ENCODE measurements at places on chromosomes 7 and 10.
A peak's percentile ranks its signal among the peaks of the same experiment; 100 is the strongest.

DNA sequence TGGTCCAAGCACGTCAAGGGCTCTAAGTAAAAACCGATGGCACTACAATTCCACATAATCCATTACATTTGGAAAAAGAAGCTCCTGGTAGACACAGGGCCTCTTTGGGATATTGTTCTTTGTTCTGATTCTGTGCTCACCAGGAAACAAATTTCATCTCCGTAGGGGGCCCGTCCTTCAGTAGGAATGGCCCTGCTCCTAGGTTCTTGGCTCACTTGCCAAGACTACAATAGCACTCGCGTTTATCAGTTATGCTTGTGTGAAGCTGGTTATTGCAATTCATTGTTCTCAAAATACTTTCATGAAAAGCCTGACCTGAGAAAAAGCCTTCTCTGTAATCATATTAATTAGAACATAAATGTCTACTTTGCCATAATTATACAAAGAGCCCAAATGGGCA is 10.3 kb upstream of the ZC3HAV1L start:
- H3K27ac ChIP-seq, result no peak overlapping the region
- H3K27me3 ChIP-seq, result no peaks in the 10 kb centered on the region
- peaks cover 31% of the 10 kb centered on the region for H3K36me3 ChIP-seq
- DNase-seq, result no peak

DNA sequence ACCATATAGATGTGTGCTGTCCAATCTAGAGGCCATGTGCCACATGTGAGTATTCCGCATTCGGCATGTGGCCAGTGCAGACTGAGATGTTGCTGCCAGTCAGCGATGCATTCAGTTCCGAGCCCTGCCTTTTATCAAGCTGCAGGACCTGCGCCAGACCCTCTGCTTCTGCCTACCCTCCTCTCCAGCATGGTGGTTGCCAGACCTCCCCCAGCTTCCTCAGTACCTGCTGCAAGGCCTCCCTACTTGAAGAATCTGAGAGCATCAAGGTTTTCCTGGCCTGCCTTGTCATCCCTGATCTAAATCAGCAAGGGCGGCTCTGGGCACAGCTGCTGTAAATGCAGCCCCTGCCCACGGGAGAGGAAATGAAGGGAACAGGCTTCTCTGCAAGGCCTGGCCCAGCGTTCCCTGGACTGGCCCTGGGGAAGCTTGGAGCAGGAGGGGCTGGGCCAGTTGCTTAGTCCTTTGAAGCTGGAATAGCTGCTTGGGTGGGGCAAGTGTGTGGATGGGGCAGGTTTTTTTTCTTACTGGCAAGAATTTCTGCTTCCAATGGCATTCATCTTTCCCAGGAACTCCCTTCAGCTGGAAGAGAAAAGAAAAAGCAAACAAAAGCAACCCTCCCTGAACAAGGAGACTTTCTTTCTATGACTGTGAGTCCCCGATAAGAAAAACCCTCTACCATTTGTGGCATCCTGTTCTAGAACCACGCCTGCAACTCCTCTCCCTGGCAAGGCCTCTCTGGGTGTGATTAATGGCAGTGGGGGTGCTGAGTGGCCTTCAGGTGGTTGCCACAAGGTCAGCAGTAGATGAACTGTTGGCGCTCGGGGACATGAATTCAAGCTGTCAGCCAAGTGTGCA is 93.0 kb downstream of the NHLRC2 start:
- H3K36me3 ChIP-seq, result no peaks in the 10 kb centered on the region
- no peaks in the 10 kb centered on the region for H3K27me3 ChIP-seq
- peaks cover 29% of the 10 kb centered on the region for H3K4me1 ChIP-seq
- H3K27ac ChIP-seq, result peak overlapping the region; percentile 60
- DNase-seq, result peak; percentile 64
- no peak overlapping the region for H3K4me3 ChIP-seq

GRCh38 chr7:50660040-50660829 is 95.0 kb upstream of the DDC start:
- H3K4me1 ChIP-seq, result no peaks in the 10 kb centered on the region
- no peak overlapping the region for H3K4me3 ChIP-seq
- no peak for DNase-seq
- H3K36me3 ChIP-seq, result peaks cover 2% of the 10 kb centered on the region
- no peaks in the 10 kb centered on the region for H3K27me3 ChIP-seq

GRCh38 chr7:139758388-139758787 is 19.4 kb downstream of the HIPK2 start:
- H3K4me3 ChIP-seq, result no peak overlapping the region
- H3K4me1 ChIP-seq, result peaks cover 12% of the 10 kb centered on the region
- H3K27ac ChIP-seq, result no peak overlapping the region
- H3K36me3 ChIP-seq, result peaks cover 2% of the 10 kb centered on the region
- no peaks in the 10 kb centered on the region for H3K27me3 ChIP-seq
- DNase-seq, result no peak

DNA sequence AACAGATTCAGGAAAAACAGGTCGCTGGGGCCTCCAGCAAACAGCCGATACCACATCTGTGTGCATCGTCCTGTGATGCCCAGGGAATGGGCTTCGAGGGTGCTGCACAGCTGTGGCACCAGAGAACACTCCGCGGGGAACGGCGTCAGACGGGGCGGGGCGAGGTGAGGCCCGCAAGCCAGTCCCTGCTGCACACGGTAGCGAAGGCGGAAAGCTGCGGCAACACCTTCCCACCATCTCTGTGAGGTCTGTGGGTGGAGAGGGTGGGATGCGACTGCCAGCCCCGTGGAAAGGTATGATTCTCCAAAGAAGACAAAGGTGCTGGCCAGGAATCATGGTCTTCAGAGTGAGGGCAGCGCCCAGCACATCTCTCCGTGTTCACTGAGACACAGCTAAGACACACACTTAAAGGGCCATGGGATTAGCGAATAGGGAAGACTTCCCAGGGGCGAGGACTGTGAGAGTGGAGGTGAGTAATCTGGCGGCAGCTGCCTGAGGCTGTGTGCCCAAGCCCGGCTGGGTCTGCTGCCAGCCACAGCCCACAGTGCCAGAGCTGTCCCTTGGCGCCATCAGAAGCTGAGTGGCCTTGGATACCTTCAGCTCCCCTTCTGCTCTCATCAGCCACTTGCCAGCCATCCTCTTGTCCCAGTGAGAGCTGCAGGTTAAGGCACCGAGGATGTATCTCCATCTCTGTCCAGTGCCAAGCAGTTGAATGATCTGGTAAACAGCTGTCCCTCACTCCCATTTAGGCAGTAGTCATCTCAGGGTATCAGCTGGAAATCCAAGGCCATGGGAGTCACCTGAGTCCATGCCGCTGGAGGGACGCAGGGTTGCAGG is 17.6 kb downstream of the PRKAG2 start:
- H3K27ac ChIP-seq, result no peak overlapping the region
- peaks cover 10% of the 10 kb centered on the region for H3K36me3 ChIP-seq
- DNase-seq, result no peak
- H3K4me1 ChIP-seq, result peaks cover 12% of the 10 kb centered on the region
- no peak overlapping the region for H3K4me3 ChIP-seq
- H3K27me3 ChIP-seq, result no peaks in the 10 kb centered on the region

- no peaks in the 10 kb centered on the region for H3K4me1 ChIP-seq
- no peak overlapping the region for H3K4me3 ChIP-seq
- DNase-seq, result no peak
- no peaks in the 10 kb centered on the region for H3K27me3 ChIP-seq
- H3K36me3 ChIP-seq, result no peaks in the 10 kb centered on the region
Observed at GRCh38 chr10:124565565-124566221, 104.1 kb downstream of the LHPP start.

GRCh38 chr7:132764762-132765161 is 188.5 kb upstream of the PLXNA4 start:
- no peaks in the 10 kb centered on the region for H3K4me1 ChIP-seq
- H3K27ac ChIP-seq, result no peak overlapping the region
- H3K36me3 ChIP-seq, result no peaks in the 10 kb centered on the region
- no peak for DNase-seq
- H3K27me3 ChIP-seq, result peaks cover 4% of the 10 kb centered on the region
- H3K4me3 ChIP-seq, result no peak overlapping the region

DNA sequence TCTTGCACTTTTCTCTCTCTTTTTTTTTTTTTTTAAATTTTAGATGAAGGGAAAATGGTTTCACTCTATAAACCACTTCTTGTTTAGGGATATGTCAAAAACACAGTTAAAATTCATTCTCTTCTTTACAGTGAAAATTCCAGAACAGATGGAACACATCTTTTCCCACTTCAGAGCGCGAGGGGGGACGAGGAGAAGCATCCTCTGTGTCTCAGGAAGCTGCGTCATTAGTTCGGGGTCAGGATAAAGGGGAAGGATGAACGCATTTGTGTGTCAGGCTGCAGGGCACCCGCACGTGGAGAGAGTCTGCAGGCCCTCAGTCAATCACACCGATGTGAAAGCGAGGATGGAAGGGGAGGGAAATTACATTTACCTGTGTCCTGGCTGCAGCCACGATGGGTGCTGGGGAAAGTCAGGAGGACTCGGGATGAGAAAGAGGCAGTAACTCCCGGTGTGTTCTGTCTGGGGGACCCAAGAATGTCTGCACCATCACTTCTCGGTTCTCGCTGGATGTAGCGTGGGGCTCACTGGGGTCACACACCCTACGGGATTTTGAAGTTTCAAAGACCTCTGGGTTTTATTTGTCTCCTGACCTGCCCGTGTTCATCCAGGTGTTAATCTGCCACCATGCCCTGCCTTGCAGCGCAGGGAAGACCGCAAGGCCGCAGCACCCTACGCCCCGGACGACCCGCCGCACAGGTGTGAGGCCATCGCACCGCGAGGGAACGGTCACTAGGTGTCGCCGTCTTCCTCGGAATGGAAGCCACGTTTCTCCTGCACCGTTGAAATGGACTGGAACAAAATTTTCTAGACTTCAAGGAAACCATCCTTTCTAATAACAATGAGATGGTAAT is 66.7 kb upstream of the PITRM1 start:
- no peak overlapping the region for H3K4me3 ChIP-seq
- peaks cover 7% of the 10 kb centered on the region for H3K27me3 ChIP-seq

GRCh38 chr10:110239892-110240291 is 32.5 kb downstream of the MXI1 start:
- H3K27ac ChIP-seq, result no peak overlapping the region
- H3K36me3 ChIP-seq, result peaks cover 7% of the 10 kb centered on the region
- no peak for DNase-seq
- no peaks in the 10 kb centered on the region for H3K4me1 ChIP-seq
- no peaks in the 10 kb centered on the region for H3K27me3 ChIP-seq

GRCh38 chr7:117001283-117001682 is 48.0 kb downstream of the ST7 start:
- no peaks in the 10 kb centered on the region for H3K4me1 ChIP-seq
- H3K4me3 ChIP-seq, result no peak overlapping the region
- no peaks in the 10 kb centered on the region for H3K36me3 ChIP-seq

GRCh38 chr10:73717556-73717955 is 19.6 kb upstream of the AGAP5 start:
- no peaks in the 10 kb centered on the region for H3K4me1 ChIP-seq
- H3K36me3 ChIP-seq, result peaks cover 45% of the 10 kb centered on the region
- no peak for DNase-seq
- H3K27me3 ChIP-seq, result no peaks in the 10 kb centered on the region

- no peaks in the 10 kb centered on the region for H3K4me1 ChIP-seq
- H3K4me3 ChIP-seq, result no peak overlapping the region
- no peak overlapping the region for H3K27ac ChIP-seq
- no peaks in the 10 kb centered on the region for H3K36me3 ChIP-seq
- peak; percentile 25 for DNase-seq
Observed at GRCh38 chr7:138752518-138753149, 45.2 kb upstream of the TMEM213 start.

GRCh38 chr7:102193806-102194205 is 92.9 kb upstream of the SH2B2 start:
- H3K4me1 ChIP-seq, result no peaks in the 10 kb centered on the region
- no peaks in the 10 kb centered on the region for H3K27me3 ChIP-seq
- no peak overlapping the region for H3K4me3 ChIP-seq
- no peak overlapping the region for H3K27ac ChIP-seq

DNA sequence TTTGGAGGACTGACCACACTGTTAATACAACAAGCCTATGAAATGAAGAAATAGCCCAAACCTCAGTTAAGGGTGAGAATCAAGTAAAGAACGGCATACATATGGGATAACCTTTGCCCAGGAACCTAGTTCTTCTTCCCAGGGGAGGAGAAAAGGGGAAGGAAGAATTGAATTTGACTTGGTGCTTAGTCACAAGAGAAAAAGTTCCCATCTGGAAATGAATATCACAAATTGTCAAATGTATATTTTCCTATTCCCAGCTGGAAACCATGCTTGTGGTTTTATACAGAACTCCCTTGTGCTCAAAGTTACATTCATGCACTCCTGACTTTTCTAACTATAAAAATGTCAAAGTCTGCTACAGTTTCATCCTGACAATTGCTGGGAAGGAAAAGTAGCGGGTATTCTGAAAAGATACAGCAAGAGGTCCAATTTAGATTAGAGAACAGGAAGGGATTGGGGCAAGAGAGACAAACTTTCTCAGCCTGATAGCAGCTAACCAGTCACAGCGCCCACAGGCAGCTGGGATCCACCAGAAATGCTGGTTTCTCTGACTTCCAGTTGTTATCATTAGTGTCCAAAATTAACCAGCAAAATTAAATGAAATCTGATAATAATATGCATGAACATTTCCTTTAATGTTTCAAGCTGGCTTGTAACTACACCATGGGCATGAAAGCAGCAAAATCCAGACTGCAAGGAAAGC is 18.6 kb upstream of the GSAP start:
- H3K4me1 ChIP-seq, result no peaks in the 10 kb centered on the region
- DNase-seq, result no peak
- H3K4me3 ChIP-seq, result no peak overlapping the region
- H3K27ac ChIP-seq, result no peak overlapping the region
- no peaks in the 10 kb centered on the region for H3K36me3 ChIP-seq
- H3K27me3 ChIP-seq, result no peaks in the 10 kb centered on the region

DNA sequence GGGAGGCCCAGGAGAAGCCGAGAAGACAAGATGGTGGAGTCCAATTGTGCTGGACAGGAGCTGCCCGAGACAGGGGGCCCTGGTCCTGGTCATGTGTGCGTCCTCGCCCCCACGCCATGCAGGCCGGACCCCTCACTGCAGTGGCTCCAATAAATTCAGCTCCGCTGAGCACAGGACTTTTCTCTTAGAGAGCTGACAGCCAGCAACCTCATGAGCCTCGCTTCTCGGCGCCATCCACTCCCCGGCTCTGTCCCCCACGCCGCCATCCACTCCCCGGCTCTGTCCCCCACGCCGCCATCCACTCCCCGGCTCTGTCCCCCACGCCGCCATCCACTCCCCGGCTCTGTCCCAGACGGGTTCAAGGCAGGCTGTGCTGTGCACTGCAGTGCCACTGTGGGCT is 2.8 kb upstream of the UTF1 start:
- no peak overlapping the region for H3K27ac ChIP-seq
- H3K4me1 ChIP-seq, result peaks cover 5% of the 10 kb centered on the region
- no peak for DNase-seq
- H3K4me3 ChIP-seq, result no peak overlapping the region
- peaks cover 42% of the 10 kb centered on the region for H3K27me3 ChIP-seq

- H3K4me3 ChIP-seq, result no peak overlapping the region
- no peak for DNase-seq
- no peaks in the 10 kb centered on the region for H3K4me1 ChIP-seq
- no peaks in the 10 kb centered on the region for H3K36me3 ChIP-seq
Observed at GRCh38 chr7:126668367-126668752, 584.4 kb downstream of the GRM8 start.
